ENCODE measurements at places on chromosomes 7 and 10. TPM values are rescaled to one million over a fixed set of nuclear protein-coding genes. Genes with fewer than 3 reads are reported as not detected.

The CACNA2D1 gene
- 28.2 TPM for polyA plus RNA-seq

DNA sequence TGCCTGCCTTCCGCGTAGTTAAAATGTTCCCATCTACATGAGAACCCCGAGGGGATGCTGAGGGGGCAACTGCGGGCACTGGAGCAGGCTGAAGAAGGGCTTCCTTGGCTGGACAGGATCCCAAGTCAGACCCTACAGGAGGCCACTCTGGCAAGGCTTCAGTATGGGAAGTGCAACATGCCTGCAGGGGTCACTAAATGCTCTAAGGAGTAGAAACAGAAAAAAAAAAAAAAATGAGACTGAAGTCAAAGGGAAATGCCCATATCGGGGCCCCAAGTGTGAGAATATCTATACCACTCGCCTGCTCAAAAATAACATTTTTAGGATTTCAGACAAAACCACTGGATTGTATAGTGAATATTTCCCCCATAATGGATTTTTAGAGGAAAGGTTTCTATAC, 33.5 kb downstream of the FAM204A start:
- no peak for DNase-seq

GRCh38 chr7:98135984-98136383, 29.3 kb downstream of the LMTK2 start:
- DNase-seq, result no peak

DNA sequence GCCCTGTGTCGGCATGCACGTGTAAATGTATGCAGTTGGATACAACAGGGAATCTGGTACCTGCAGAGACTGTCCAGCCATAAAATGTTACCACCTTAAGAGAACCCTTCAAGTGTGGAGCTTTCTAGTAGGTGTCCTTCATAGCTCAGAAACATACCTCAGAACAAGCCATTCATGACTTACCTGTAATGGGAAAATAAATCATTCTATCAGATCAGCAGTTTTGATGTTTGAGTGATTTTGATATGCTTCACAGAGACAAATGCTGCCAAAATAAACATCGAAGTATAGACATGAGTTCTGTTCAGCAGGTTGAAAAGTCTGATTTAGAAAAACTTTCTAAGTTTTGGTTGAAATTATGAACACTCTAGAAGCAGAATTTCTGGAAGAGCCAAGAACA, 33.5 kb upstream of the UMAD1 start:
- peak; percentile 0 for DNase-seq

The EBF3 gene
- polyA plus RNA-seq, result 2.4 TPM

- no peak for DNase-seq
Observed at GRCh38 chr10:49740346-49741107, 21.6 kb downstream of the OGDHL start.

DNA sequence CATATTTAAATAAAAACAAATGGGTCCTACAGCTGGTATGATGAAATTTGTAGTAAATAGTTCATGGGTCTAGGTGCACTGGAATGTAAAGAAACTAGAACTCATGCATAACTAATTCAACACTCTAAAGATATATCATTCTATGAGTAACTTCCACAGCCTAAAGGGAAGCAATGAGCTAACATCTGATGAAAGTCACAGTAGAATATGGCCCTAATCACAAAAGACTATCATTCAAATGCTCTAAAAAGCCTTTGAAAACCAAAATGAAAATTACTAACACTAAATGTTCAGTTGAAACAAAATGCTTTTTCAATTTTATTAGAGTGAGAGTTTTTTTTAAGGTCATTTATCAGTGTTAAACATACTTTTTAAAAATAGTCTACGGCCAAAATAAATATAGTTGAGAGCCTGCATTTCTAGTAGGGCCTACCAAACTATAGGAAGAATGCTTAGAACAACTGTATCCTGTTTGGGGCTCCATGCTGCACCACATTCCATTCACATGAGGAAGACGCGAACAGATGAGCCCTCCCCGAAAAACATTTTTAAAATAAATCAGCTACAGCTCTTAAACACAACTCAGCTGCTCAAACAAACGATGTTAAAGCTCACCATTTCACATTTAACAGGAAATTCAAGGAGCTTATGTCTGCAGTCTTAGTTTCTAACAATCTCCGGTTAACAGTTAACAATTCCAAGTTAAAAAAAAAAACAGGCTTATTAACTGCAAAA, 134.5 kb downstream of the NRBF2 start:
- DNase-seq, result peak; percentile 63

The DKK1 gene
- 42.8 TPM for polyA plus RNA-seq

DNA sequence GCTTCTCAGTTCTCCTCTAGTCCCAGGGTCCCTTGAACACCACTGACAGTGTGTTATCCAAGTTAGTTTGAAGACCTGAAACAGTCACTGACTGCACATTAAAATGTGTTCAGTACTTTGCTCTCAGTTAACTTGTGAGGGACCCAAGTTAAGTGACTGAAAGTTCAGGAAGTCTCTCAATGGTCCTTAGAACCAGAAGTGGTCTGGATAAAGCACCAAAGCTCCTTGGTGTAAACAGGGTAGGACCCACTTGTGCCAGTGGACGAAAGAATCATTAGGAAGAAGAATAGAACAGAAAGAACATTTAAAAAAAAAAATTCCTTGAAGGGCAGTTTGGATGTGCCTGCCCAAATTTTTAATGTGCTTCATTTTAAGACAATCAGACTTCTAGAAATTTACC, 45.1 kb downstream of the NOD1 start:
- DNase-seq, result no peak

The HABP2 gene
- 0.42 TPM for polyA plus RNA-seq

DNA sequence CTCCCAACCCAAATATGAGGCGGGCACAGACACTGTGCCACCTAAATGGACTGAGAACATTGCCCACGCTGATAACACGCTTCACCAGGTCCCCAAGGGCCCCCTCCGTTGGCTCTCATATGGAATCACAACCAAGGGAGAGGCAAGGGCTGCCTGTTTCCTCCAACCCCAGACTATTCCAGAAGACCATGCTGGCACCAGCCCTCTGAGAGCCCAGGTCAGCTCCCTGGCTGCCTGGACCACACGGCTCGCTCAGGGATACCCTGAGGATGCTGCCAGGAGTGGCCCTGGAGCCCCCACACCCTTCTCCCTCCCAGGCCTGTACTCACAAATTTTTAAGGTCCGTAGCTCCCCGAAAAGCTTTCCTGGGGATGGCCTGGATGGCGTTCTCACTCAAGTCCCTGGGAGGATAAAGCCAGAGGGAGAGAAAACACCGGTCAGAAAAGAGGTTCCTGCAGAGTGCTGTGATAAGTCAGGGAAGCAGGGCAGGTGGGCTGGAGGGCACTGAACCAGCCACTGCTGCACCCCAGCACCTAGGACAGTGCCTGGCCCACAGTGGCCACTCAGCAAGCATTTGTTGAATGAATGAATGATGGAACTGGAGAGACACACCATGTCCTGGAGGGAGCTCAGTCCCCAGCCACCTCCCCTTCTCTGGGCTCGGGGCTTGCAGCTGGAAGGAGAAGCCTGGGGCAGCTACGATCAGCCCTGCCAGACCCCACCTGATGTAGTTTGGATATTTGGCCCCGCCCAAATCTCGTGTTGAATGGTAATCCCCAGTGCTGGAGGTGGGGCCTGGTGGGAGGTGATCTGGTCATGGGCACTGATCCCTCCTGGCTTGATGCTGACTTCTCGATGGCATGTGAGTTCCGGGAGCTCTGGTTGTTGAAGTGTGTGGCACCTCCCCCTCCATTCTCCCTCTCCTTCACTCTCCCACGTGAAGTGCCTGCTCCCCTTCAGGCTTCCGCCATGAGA, 119.8 kb downstream of the SLIT1 start:
- no peak for DNase-seq

DNA sequence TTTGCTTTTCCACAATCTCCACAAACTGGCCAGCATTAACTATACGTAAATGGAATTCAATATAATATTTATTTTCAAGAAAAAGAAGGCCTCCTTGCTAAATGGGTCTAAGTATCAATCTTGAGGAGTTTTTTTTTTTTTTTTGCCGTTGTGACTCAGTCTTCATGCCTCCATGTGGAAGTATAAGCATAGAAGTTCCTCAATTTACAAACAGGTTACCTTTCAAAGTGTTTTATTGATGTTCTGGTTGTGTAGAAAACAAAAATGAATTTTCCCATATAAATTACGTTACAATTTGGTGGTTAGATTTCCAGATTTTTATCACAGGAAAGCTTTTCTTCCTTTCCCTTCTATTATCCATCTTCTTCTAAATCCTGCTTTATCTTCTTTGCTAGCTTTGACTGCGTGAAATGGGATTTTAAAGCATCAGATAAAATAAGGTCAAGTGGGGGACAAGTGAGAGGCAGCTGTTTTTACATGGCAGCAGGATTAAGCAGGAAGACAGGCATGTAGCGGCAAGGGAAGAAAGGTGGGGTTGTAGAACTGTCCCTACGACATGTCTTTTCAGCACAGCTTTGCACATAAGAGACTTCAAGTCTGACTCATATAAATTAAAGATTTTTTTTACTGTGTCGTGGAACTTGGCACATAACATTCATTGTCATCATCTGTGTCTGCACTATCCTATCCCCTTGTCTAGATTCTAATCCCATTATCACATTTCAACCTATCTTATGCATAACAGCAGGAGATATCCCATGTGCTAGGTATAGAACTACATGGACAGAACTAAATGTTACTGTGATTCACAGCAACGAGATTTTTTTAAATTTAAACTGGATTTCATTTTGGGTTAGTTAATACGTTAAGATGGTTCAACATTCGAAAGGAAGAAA, 135.3 kb upstream of the FAM3C start:
- DNase-seq, result no peak

- DNase-seq, result no peak
Observed at GRCh38 chr10:15348579-15348978, 22.5 kb downstream of the FAM171A1 start.

DNA sequence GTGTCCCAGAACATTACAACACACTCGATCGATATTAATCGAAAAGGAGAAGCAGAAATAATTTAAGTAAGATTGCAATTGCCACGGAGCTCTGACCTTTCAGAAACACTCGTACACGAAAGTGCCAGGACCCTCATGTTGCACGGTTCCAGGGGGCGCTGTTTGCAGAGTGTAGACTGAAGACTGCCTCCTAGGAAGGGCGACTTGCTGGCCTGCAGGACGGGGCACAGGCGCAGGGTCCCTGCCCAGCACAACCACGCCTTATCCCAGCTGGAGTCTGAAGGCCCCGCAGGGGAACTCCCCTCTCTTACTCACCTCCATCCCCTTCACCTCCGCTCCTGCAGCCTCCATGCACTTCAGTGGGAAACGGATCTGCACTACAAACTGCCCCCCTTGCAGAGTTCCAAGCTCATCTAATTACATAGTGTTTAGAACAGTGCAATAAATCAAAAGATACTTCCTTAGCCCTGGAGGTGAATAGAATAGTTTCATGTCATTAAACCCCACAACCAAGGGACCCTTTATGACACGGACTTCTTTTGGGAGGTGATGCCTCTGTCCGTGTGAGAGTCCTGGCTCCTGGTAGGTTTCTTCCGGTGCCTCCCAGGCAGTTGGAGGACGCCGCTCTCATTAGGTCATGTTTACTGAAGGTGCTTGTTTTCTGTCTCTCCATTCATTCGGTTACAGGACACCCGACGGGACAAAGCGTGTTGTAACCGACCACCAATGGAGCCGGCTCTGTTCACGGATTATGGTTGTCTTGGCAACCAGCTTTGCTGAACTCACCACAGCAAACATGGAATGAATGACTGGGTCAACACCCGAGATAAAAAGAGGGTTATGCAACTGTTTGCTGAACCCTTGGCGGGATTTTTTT, 262.2 kb downstream of the BAMBI start:
- DNase-seq, result peak; percentile 85

- DNase-seq, result no peak
Observed at GRCh38 chr7:44755698-44756627, 7.3 kb downstream of the ZMIZ2 start.

DNA sequence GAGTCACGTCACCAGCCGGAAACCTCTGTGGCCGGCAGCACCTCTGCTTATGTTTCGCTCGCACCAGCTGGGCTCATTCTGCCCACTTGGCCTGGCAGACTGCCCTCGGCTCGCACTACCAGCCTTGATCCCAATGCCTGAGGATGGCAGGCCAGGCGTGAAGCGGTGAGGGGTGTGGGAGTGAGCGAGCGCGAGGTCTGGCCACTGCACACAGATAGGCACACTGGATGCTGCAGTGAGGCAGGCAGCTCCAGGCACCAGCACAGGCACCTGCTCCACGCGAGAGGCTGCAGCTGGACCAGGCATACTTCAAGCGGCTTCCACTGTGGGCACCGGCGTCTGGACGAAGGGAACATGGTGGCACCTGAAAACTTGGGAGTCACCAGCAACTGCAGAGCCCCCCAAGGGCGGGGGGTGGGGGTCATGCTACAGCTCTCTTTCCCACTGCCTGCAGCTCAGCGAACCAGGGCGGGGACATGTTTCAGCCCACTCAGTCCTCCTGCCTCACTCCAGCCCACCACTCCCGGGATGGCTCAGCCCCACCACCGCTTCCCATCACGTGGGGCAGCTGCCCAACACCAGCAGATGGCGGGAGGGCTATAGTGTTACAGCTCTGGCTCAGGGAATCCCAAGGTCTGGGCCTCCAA, 5.4 kb upstream of the DMTF1 start:
- no peak for DNase-seq

GRCh38 chr10:3428826-3429225, 256.2 kb upstream of the PITRM1 start:
- DNase-seq, result no peak

GRCh38 chr7:97020601-97020995, 4.0 kb downstream of the DLX5 start:
- no peak for DNase-seq

DNA sequence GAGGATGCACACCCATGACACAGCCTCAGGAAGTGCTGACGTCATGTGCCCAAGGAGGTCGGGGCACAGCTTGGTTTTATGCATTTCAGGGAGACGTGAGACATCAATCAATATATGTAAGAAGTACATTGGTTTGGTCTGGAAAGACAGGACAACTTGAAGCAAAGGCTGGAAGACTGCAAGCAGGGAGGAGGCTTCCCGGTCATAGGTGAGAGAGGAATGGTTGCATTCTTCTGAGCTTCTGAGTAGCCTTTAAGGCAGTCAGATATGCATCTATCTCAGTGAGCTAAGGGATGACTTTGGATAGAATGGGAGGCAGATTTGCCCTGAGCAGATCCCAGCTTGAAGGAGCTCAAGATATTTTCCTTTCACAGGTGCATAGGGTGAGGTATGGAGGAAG, 349.5 kb downstream of the TYW1 start:
- DNase-seq, result no peak

GRCh38 chr7:45873355-45873754, 473 bp upstream of the CCDC201 start:
- no peak for DNase-seq

Data from renal cortex interstitium (tissue), 15 donors.